ENCODE measurements at places on chromosomes 12 and 14.

- DNase-seq, result no peak
These were observed 33.2 kb downstream of the DUSP6 start for GRCh38 chr12:89319122-89319521.

DNA sequence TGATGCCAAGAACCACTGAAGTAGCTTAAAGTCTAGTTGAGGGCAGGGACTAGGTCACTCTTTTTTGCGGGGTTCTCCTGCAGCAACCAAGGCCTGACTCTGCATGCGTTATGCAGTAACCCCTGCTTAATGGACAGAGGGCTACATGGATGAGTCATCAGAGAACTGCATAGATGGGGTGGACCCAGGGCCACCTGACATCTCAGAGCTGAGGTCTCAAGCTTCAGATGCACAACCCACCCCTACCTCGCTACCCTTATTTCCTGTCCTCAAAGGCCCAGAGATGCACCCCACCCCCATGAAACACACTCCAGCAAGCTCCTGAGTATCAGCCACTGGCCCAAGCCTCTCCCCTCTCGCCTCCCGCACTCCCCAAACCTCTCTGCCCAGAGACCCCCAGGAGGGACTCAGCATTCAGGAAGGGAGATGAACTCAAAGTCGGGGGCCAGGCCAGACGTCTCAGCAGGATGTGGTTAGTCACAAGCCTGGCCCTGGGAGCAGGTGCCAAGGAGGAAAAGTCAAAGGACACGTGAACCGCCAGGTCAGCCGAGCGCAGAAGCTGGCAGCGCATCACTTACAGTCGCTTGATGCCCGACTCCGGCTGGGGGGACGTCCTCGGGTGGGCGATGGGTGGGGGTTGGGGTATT is 25.8 kb downstream of the SNRNP35 start:
- DNase-seq, result no peak

- no peak for DNase-seq
These were observed 19.9 kb upstream of the COCH start for GRCh38 chr14:30854492-30854891.

DNA sequence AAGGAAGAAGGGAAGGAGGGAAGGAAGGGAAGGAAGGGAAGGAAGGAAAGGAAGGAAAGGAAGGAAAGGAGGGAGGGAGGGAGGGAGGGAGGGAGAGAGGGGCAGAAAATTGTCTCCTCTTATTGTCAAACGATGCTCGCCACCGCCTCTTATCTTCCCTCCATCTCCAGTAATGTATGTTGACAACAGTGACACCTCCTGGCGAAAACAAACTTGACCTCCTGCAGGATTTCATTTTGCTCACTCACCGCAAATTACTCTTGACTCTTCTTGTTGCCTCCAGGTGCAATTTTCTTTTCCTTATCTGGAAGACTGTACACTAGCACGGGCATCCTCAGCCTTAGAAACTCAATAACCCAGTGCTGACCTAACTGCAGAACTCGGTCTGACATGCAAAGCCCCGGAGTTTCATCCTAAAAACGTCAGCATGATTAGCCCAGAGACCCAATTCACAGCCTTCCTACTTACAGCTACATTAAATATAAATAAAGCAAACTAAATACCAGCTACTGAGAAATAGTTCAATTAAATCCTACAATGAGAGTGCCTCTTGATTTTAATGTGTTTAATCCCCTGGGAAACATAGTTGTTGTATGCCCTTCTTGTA is 512.4 kb upstream of the TMPO start:
- DNase-seq, result peak; percentile 27

- no peak for DNase-seq
These were observed 70.9 kb downstream of the ASCL4 start for GRCh38 chr12:107845226-107845979.

DNA sequence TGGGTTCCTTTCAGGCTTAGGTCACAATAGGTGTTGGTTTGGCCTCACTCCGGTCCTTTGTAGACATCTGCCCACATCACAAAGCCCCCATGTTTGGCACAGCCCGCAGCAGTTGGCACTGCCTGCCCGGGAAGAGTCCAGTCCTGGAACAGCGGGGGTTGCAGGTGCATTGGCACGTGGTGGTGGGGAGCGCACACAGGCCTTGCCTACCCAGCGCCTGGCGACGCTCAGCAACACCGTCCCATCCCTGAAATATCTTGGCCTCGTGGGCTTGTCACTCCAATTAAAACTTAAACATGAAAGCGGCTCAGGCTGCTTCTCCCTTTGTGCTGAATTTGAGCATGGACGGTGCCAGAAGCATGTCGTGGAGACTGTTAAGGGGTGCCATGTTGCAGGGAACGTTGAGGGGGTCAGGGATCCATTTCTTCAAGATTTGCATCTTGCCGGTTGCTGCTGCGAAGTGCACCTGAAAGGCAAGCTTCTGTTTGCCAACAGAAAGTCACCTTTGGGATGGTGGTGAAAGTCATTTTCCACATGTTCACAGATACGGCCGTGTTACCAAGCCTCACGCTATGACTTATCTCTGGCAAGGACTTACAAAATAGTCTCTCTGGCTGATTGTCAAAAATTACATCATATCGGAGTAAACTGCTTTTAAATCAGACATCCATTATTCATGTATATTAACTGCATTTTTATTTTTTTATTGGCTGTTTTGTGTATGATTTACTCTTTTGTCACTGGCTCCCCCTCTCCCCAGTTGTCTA is 91.5 kb downstream of the FBXW8 start:
- no peak for DNase-seq
